SW 1271 (cell line): ENCODE measurements at places on chromosomes 5 and 9.

DNA sequence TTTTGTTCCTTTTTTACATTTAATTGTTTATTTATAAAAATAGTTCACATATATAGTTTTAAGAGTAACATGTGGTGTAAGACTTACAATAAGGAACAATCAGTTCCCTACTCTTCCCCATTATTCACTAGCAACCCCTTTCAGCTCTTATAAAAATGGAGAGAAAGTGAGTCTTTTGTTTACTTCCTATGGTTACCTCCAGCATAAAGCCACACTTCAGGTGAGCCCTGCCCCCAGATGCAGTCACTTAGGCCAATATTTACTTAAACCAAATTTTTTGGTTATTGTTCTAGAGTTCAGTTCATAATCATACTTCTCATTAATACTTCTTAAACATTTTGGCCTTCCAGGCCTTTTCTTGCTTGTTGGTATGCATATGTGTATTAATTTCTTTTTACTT is 33.7 kb downstream of the UBE2R2 start:
- no peak for DNase-seq

DNA sequence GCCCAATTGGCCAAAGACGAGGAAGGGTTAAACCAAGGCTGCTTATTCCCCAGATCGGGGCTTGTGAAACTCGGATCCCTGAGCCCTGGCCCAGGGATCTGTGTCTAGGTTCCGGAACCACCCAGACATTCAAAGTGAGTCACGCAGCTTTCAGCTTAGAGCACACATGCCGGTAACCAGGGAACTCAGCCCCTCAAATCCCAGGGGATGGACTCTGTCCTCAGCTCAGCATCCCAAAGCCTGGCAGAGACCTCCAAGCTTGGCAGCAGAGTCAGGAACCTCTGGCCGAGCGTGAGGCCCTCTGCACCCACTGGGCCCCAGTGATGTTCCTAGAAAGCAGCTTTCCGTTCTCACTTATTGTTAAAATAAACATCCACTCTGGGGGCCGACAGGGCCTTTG is 5.1 kb downstream of the PNPLA7 start:
- no peak for DNase-seq

GRCh38 chr5:104564530-104564929 is 1001.9 kb upstream of the NUDT12 start:
- DNase-seq = no peak

- no peak for DNase-seq
Observed at GRCh38 chr5:113871972-113872371, 358.5 kb downstream of the YTHDC2 start.

- no peak for DNase-seq
Observed at GRCh38 chr5:156423597-156423996, 96.6 kb downstream of the SGCD start.

DNA sequence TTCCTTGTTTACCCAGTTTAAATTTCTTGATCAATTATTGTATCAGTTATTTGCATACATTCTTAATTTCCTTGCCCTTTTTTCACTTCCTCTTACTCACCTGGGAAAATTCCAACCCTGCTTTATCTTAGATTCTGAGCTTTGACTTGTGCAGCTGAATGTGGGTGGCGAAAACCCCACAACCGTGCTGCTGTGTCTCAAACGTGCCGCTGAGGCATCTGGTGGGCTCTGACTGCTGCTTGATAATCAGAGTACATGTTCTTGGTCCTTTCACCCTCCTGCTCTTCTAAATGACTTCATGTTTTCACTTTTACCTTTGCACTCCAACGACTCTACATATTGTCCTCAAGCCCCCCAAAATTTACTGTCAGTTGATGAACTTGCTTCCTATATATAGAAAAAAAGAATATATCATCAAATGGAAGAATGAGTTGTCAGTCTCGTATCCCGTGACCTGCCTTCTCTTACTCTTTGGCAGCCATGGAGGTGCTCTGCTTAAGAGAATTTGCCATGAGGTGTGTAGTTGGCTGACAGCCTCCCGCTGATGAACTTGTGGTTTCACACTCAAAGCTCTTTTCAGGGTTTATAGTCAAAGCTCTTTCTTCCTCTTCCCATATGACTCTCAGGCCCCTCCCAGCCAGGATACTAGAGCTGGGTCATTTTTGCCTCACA is 14.0 kb upstream of the JAK2 start:
- DNase-seq = no peak

DNA sequence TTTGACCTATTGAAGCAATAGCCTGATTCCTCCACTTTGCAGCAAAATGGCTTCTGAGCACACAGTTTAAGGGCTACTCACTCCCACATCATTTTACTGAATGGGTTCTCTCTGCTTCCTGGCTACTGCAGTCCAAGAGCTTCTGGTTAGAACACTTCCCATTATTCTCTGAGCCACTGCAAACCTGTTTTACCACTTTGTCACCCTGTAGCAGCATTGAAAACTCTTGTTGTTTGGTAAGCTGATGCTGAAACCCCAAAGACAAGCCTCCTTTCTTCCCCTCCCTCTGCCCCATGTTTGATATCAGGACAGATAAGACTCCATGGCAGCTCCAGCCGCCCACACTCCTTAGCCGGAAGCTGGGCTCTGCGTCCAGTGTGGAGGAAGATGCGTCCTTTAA is 84.4 kb upstream of the RARS1 start:
- no peak for DNase-seq

GRCh38 chr9:128689293-128689774 is 312 bp downstream of the SET start:
- peak; percentile 59 for DNase-seq

GRCh38 chr5:170449232-170449631 is 54.6 kb upstream of the KCNIP1 start:
- DNase-seq = no peak

GRCh38 chr5:109805883-109806282 is 116.2 kb downstream of the MAN2A1 start:
- no peak for DNase-seq
